ENCODE measurements at places on chromosomes 6 and 20. TPM values are rescaled to one million over a fixed set of nuclear protein-coding genes. Genes with fewer than 3 reads are reported as not detected.

Gene LCA5
- 1.8 TPM for total RNA-seq

Gene BPHL
- total RNA-seq: 73.1 TPM

- H3K27ac ChIP-seq: no peak overlapping the region
- no peaks in the 10 kb centered on the region for H3K27me3 ChIP-seq
- no peak overlapping the region for H3K4me3 ChIP-seq
These were observed 216.4 kb downstream of the DLL1 start for GRCh38 chr6:170074435-170074834.

DNA sequence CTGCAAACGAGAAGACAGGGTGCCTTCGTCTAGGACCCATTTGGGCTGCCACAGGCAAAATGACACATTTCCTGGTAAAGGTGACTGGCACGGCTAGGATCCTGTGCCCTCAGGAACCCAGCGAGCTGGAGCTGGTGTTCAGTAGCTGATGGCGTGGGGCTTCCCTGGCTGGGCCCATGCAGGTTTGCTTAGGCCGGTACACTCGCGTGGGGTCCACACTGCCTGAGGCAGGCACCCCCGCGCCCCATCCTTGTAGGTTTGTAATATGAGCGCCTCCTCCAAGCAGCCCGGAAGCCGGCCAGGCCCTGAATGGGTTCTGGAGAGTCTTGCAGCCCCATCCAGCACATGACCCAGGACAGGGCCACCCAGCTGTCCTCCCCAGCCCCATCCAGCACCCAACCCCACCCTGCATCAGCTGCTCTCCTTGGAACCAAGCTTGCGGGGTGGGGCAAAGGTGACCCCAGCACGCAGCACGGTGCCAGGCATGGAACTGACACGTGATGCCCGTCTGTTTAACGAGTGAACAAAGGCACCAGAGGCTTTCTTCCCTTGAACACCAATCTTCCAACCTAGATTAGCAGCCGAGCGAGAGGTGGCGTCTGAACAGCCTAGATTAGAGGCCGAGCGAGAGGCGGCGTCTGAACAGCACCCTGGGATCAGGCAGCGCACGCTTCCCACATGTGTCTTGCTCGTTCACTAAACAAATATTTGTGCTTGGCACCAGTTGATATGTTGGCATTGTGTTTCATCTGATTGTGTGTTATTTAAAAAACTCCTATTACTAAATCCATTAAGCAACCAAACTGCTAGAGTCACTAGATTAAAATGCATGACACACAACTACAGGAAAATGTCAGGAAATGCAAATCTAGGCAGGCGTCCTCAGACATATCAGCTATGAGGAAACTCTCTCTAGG lies 112.1 kb downstream of the DLL1 start:
- H3K36me3 ChIP-seq: no peaks in the 10 kb centered on the region
- DNase-seq: peak; percentile 72
- H3K4me1 ChIP-seq: no peaks in the 10 kb centered on the region
- no peak overlapping the region for H3K27ac ChIP-seq
- H3K27me3 ChIP-seq: no peaks in the 10 kb centered on the region

GRCh38 chr20:13286607-13287006 lies 65.5 kb downstream of the ISM1 start:
- no peaks in the 10 kb centered on the region for H3K36me3 ChIP-seq
- no peak overlapping the region for H3K4me3 ChIP-seq
- no peak overlapping the region for H3K27ac ChIP-seq
- DNase-seq: no peak
- no peaks in the 10 kb centered on the region for H3K4me1 ChIP-seq

- H3K36me3 ChIP-seq: no peaks in the 10 kb centered on the region
- no peak overlapping the region for H3K4me3 ChIP-seq
These were observed 22.3 kb downstream of the BNIP5 start for GRCh38 chr6:36314221-36315014.

DNA sequence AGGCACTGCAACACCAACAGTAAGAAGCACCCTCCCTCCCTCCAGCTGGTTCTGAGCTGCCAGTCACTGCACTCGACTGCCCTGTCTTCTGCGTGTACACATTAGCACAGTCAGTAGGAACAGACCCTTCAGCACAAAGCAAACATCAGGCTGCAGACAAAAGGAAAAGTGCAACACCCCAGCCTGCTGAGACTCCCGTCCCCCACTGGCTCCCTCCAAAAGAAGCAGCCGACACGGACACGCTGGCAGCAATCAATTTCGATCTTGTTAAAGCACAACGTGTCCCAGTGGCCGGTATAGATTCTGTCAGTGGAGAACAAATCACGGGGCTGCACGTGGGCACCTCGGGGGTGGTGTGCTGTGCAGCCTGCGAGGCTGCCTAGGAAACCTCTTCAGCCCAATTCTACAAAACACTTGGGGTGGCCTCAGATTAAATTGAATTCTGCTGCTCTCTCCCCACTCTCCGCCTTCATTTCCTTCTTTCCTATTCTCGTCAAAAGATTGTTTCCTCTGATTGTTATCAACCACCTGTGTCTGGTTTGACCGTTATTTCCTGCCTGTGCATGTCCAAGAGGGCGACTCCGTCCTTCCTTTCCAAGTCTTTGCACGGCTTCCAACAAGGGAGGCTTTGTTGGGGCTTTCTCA lies 38.7 kb downstream of the TRAF3IP2 start:
- no peaks in the 10 kb centered on the region for H3K27me3 ChIP-seq
- H3K4me3 ChIP-seq: no peak overlapping the region
- H3K4me1 ChIP-seq: no peaks in the 10 kb centered on the region
- H3K36me3 ChIP-seq: peaks cover 57% of the 10 kb centered on the region

DNA sequence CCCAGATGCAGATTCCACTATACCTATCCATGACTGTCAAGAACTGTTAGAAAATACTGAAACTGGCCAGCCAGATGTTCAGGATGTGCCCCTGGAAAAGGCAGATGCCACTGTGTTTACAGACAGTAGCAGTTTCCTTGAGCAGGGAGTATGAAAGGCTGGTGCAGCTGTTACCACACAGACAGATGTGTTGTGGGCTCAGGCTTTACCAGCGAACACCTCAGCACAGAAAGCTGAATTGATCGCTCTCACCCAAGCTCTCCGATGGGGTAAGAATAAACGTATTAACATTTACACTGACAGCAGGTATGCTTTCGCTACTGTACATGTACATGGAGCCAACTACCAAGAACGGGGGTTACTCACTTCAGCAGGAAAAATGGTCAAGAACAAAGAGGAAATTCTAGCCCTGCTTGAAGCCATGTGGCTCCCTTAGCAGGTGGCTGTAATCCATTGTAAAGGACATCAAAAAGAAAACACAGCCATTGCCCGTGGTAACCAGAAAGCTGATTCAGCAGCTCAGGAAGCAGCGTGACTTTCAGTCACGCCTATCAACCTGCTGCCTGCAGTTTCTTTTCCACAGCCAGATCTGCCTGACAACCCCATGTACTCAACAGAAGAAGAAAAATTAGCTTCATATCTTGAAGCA lies 459.7 kb upstream of the HTR1E start:
- no peak for DNase-seq
- H3K36me3 ChIP-seq: no peaks in the 10 kb centered on the region
- no peak overlapping the region for H3K27ac ChIP-seq
- no peaks in the 10 kb centered on the region for H3K4me1 ChIP-seq

Gene OVOL2
- total RNA-seq: 25.5 TPM

DNA sequence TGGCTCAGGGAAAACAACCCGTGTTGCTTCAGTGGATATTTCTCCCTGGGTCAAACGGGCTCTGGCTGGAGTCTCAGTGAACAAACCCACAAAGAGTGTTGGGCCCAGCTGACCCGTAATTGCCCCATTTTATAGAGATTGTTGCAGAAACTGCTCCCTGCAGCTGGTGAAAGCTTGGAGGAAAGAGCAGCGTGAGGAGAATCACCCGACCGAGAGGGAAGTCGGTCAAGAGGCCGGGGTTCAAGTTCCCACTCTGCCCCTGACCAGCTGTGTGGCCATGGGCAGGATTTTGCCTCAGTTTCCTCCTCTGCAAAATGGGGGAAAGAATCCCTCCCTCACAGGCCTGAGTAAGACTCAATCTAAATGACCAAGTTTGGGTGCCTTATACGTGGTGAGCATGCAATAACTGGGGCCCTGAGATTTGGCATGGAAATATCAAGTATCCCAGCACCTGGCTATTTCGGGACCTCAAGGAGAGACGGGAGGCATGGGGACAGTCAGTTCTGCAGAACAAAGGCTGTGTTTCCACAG lies 1.7 kb upstream of the TGM2 start:
- H3K36me3 ChIP-seq: no peaks in the 10 kb centered on the region
- peak overlapping the region; percentile 36 for H3K27ac ChIP-seq
- no peaks in the 10 kb centered on the region for H3K27me3 ChIP-seq
- no peak for DNase-seq
- no peaks in the 10 kb centered on the region for H3K4me1 ChIP-seq
- no peak overlapping the region for H3K4me3 ChIP-seq

DNA sequence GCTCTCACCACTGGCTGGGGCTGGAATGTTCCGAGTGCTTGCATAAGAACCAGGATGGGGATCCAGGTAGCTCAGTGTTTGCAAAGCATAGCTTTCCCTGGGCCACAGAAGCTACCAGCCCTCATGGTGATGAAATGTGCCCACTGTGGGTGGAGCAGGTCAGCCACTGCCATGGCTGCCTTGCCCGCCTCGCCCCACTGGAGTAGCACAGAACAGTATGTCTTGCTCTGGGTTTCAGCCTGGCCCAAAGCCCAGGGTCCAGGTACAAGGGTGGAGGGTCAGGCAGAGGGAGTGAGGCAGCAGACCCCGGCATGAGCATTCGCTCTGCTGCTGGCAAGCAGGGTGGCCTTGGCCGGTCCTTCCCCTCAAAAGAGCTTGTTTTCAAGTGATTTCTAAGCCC lies 34.7 kb downstream of the KCNK17 start:
- H3K27me3 ChIP-seq: no peaks in the 10 kb centered on the region
- H3K36me3 ChIP-seq: no peaks in the 10 kb centered on the region
- H3K27ac ChIP-seq: peak overlapping the region; percentile 85
- H3K4me3 ChIP-seq: no peak overlapping the region
- DNase-seq: peak; percentile 87
- peaks cover 3% of the 10 kb centered on the region for H3K4me1 ChIP-seq

Gene UBD
- 2.0 TPM for total RNA-seq

Gene FOXQ1
- total RNA-seq: not detected

DNA sequence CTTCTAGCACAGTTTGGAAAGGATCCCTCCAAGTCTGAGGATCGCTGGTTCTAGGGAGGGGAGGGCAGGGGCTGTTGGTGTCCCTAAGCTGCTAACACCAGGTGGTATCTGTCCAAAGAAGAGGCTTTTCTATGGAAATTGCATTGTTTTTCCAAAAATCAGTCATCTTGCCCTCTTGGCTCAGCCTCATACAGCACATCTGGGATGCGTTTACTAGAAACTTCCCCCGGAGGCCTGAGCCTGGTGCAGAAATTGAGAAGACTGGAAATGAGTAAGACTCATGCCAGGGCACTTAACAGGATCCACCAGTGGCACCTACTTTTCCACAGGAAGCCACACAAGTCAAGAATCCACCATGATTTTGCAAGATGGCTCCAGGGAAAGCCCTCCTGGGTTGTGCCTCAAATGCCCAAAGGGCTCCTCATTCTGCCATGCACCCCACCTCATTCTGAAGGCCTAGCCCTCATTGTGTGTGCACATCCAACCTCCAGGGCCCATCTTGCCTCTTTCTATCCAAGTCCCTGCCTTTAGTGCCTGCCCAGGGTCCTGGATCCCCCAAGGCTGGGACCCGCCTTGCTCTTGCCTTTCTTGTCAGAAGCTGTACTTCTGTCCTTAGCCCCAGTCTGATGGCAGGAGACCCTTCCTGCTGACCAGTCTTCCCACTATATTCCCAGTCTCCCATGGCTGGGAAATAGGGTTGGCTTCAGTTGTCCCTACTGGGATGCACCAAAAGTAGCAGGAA lies 97.6 kb downstream of the MRPL14 start:
- no peak overlapping the region for H3K4me3 ChIP-seq
- no peaks in the 10 kb centered on the region for H3K36me3 ChIP-seq
- H3K27me3 ChIP-seq: no peaks in the 10 kb centered on the region
- no peak for DNase-seq

- H3K4me3 ChIP-seq: no peak overlapping the region
- no peak for DNase-seq
- no peak overlapping the region for H3K27ac ChIP-seq
- no peaks in the 10 kb centered on the region for H3K4me1 ChIP-seq
- H3K27me3 ChIP-seq: no peaks in the 10 kb centered on the region
These were observed 104.9 kb upstream of the TSHZ2 start for GRCh38 chr20:52867305-52867704.

GRCh38 chr20:3164763-3165410 lies 5.2 kb upstream of the FASTKD5 start:
- H3K4me1 ChIP-seq: no peaks in the 10 kb centered on the region
- no peak overlapping the region for H3K27ac ChIP-seq
- H3K36me3 ChIP-seq: no peaks in the 10 kb centered on the region
- H3K4me3 ChIP-seq: no peak overlapping the region
- no peak for DNase-seq

GRCh38 chr20:19784511-19785172 lies 26.6 kb downstream of the RIN2 start:
- no peaks in the 10 kb centered on the region for H3K36me3 ChIP-seq
- no peak for DNase-seq
- peak overlapping the region; percentile 16 for H3K27ac ChIP-seq
- no peaks in the 10 kb centered on the region for H3K27me3 ChIP-seq

DNA sequence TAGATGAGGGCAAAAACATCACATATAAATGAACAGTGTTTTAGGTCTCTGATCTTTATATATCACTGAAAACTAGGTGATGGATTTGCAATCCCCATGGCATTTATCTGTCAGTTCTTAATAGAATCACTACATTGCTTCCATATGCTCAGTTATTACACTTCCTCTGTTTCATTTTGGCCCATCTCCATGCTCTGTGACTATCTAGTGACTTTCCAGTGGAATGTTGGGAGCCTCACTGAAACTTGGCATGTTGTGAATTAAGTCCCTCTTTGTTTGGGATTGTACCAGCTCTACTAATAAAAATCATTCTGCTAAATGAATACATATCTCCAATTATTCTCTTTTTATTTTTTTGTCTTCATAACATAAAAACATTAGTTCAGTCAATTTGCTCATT lies 226.1 kb upstream of the CEP162 start:
- no peaks in the 10 kb centered on the region for H3K36me3 ChIP-seq
- no peaks in the 10 kb centered on the region for H3K4me1 ChIP-seq
- no peak for DNase-seq
- H3K27ac ChIP-seq: no peak overlapping the region
- no peak overlapping the region for H3K4me3 ChIP-seq
- H3K27me3 ChIP-seq: no peaks in the 10 kb centered on the region

GRCh38 chr20:54199721-54200176 lies 8.1 kb upstream of the PFDN4 start:
- DNase-seq: peak; percentile 85
- no peak overlapping the region for H3K4me3 ChIP-seq
- H3K4me1 ChIP-seq: no peaks in the 10 kb centered on the region
- no peak overlapping the region for H3K27ac ChIP-seq

DNA sequence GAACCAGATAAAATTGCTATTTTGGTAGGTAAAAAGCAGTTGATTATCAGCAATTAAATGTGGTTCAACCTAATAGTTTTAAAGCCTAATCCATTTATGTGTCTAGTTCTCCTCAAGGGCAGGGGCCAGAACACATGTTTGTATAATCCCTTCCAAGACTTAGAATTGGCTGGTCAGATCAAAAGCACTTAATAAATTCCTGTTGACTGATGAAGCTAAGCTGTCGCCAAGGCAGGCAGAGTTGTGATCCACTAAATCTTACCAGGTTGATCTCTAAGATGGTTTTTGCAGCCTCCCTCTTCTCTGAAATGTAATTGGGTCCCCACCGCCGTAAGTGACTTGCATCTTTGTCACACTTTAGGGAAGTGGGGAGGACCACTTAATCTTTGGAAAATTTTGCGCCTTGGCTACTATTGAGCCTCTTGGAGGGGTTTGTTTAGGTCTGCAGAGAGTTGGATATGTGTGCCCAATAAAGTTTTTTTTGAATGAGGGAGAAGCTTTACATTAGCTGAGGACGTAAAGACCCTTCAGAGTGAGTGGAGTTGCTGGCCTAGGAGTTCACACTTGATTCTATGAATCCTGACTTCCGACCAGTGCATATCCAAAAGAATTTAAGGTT lies 65.9 kb downstream of the PHF20 start:
- no peak overlapping the region for H3K4me3 ChIP-seq
- no peak for DNase-seq
- no peaks in the 10 kb centered on the region for H3K4me1 ChIP-seq
- H3K36me3 ChIP-seq: no peaks in the 10 kb centered on the region
- H3K27ac ChIP-seq: no peak overlapping the region

Data from Peyer's patch (tissue), 4 donors.